GM13976 (cell line): ENCODE measurements at places on chromosomes 4 and X.

DNA sequence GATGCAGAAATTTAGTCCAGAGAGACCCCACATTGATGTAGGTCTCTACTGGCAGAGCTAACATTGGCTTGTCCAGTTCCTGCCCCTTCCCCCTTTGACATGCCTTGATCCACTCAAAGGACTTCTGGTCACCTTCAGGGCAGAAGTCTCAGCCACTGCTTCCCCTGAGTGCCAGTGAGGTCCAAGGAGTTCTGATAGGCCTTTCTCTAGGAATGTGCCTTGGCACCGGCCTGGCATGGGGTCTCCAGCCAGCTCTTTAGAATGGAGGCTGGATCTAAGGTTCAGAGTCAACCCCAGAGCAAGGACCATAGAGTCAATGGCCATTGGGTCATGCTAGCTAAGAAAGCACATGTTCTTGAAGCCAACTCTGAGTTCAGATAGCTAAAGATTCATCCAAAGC is 88.6 kb upstream of the PJA1 start:
- DNase-seq, result no peak

GRCh38 chr4:184438375-184438774 is 36.0 kb downstream of the IRF2 start:
- DNase-seq, result no peak

- no peak for DNase-seq
Measured at GRCh38 chr4:154478128-154478527, 13.5 kb downstream of the DCHS2 start.

DNA sequence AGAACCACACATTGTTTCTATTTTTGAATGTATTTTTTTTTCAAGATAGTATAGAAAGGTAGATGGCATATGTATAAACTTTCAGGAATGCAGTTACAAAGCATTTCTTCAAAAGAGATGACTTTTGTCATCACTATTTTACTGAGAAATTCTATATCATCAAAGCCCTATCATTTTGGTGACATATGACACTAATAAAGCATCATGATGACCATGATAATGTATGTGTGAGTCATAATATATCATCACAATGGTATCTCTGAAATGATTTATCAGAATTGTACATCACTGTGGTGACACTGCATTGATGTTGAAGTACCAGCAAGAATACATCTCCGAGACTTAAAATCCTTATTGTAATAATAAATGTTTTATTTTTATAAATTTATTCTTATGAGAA is 1740.8 kb downstream of the PCDH7 start:
- no peak for DNase-seq

GRCh38 chr4:78796526-78796925 is 20.4 kb downstream of the BMP2K start:
- DNase-seq, result no peak

GRCh38 chrX:25674776-25675175 is 463.4 kb upstream of the MAGEB18 start:
- DNase-seq, result no peak
